Vagina (tissue), 2 donors: ENCODE measurements at places on chromosomes 1 and 21. TPM values are rescaled to one million over a fixed set of nuclear protein-coding genes. Genes with fewer than 3 reads are reported as not detected.

DNA sequence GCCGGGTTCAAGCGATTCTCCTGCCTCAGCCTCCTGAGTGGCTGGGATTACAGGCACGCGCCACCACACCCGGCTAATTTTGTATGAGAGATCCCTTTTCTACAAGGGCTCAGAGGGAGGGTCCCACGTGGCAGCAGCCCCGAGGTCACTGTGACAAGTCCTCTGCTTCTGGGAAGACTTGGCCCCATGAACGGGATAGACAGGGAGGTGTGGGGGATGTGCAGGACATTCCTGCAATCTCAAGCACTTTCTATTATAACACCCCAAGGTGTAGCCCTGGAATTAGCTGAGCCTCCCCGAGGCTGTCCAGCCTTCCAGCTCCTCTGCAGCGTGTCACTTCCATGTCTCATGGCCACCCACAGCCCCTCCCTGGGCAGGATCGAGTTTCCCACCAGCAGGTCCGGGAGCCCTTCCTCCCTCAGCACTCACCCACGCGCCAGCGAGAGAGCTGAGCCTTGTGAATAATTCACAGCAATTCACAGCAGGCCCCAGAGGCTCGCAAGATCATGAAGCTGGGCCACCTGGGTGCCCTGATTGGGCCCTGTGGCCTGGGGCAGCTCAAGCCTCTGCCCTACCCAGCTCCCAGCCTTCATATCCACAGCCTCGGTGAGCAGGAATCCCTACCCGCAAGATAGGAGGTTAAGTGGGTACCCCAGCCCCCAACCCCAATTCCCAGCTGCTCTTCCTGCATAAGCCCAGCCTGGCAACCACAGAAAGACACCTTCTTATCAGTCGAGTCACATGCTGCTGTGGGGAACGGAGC lies 22.8 kb upstream of the RNU1-4 start:
- peak; percentile 89 for DNase-seq

GRCh38 chr1:208423526-208423925 lies 179.3 kb upstream of the PLXNA2 start:
- no peak for DNase-seq

- DNase-seq: no peak
Measured at GRCh38 chr21:36510911-36511310, 31.0 kb upstream of the CLDN14 start.

- DNase-seq: peak; percentile 70
Measured at GRCh38 chr1:228207851-228208821, at the start of gene OBSCN. Gene OBSCN, plus strand, starts transcription at chr1:228208044. Its CDS starts 3,740 bp downstream, at chr1:228211784.

The C4BPB gene
- not detected for total RNA-seq

The AVPR1B gene
- not detected for total RNA-seq

GRCh38 chr1:89943846-89944781 lies 50.8 kb upstream of the ZNF326 start:
- DNase-seq: no peak

The GUCA2A gene
- not detected for total RNA-seq

The SPRR2E gene
- 11.8 TPM for total RNA-seq

The TRAF5 gene
- 14.0 TPM for total RNA-seq

GRCh38 chr1:111201275-111202090 lies 1.0 kb upstream of the DENND2D start:
- DNase-seq: no peak

DNA sequence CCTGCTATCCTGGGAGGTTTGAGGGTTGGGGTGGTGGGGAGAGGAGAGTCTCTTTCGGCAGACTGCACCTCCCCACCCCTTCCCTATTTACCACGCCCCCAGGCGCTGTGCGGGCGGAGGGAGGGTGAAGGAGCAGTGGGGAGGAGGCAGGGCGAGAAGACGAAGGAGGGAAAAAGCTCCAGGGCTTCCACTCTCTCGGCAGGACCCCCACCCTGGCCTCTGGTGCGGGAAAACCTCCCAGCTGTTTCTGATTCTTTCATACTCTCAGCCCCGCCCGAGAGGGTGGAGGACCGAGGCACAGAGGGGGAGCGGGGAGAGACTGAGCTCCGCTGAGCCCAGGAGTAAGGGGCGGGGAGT lies 866 bp upstream of the WNT2B start:
- no peak for DNase-seq

DNA sequence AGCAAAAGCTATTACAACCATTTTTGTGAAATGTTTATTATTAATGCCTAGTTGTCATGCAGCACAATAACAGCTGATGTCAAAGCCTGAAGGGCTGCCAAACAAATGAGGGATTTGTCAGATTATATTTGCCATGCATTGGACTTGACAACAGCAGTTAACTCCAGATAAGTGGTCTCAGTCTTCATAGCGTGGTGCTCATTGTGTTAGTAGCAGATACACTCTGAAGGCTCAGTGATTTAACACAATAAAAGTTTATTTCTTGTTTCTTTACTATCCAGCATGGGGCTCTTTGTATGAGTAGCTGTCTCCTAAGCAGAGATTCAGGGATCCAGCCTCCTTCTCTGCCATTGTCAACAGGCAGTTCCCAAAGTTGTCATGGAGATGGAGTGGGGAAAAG lies 76.0 kb upstream of the PTGFRN start:
- no peak for DNase-seq

- DNase-seq: no peak
Measured at GRCh38 chr1:218498056-218498938, 153.2 kb downstream of the TGFB2 start.

DNA sequence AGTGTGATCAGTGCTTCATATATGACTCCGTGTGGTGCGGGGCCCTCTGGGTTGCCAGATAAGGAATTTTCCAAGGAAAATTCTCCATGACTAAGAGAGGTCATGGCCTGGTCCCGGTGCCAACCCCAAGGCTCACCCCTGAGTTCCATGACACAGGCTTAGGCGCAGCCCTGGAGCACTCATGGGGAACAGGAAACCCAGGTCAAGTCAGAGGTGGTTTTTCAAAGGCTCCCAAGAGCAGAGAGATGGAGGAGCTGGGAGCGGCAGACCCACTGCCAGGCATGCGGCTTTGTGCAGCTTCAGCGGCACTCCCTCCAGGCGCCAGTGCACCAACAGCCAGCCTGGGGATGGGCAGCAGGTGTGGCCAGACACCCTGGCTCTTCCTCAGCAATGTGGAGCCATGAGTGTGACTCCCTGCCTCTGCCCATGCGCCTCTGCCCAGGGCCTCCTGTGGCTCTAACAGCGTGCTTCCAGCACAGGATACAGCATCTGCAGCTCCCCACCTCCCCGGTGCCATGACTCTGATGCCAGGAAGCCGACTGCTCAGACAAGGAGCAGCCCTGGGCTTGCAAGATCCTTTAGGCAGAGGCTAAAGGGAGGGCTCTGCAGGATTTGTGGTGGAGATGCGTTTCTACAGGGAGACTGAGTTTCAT lies 47.3 kb downstream of the GPR161 start:
- DNase-seq: no peak

The HMGCS2 gene
- 22.8 TPM for total RNA-seq

The SELE gene
- total RNA-seq: 11.5 TPM

DNA sequence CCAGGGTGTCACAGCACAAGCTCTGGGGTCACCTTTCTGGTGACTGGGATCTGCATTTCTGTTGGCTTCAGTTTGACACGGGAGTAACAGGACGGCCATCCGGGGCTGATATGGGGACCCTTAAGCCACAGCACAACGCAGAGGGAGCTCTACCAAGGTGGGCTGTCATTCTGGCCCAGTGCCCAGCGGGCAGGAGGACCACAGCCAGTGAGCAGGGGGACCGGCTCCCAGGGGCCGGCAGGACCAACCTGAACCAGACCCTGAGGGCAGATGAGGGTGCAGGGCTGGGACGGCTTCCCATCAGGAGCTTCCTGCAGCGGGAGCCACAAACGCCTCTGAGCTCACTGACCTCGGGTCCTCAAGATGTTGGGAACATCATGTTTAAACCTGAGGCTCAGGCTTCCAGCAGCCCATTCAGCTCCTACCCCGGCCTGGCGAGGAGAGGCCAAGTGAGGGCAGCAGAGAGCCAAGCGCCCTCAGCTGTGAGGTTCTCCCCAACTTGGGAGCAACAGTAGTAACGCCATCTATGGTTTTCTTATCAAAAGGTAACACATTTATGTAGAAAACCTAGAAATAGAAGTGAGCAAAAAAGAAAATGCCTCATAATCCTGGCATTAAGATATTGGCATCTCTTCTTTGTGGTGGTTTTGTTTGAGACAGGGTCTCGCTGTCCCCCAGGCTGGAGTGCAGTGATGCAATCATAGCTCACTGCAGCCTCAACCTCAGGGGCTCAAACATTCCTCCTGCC lies 26.8 kb downstream of the TMEM201 start:
- DNase-seq: no peak

GRCh38 chr1:41368366-41368765 lies 7.1 kb downstream of the FOXO6 start:
- no peak for DNase-seq

The CDC42BPA gene
- 42.7 TPM for total RNA-seq

The PLA2G2A gene
- total RNA-seq: 515 TPM
